Mesenchymal stem cell (in vitro differentiated cells and primary cell): ENCODE measurements at places on chromosomes 6 and 20.

DNA sequence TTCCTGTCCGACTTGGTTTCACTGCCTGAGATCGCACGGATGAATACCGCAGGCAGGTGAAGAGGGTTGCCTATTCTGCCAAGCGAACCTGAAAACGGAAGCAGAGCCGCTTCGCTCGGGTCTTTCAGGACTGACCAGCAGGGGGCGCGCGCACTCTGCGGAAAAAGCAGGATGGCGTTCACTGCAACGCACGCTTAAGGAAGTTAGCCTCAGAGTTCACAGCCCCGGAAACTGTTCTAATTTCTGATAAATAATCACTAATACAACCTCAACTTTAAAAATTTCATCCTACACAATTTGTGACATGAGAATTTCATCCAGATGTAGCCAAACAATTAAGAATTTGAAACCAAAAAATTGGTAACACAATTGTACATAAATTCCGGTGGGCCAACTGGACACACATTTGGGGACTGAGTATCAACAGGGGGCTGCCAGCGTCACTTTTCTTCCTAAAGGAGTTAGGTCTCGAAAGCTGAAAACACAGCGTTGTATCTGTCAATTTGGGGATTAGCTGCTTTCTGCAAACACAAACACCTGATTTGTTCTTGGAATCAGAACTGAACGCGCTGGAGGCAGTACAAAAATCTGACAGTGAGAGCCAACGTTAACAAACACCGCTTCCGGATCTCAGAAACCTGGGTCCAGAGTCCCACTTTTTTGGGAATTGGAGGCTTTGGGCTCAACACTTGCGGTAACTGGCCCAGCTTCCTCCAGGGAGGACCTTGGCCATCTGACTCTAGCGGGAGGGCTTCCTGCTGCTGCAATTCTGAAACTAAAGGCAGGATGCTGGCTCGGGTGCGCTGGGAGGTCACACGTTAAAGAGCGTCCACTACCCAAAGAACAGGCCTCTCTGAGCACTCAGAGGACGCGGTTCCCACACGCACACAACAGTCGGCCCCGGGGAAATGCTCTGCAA is 8.8 kb downstream of the PXDC1 start:
- H3K4me1 ChIP-seq = peaks cover 56% of the 10 kb centered on the region
- H3K27ac ChIP-seq = peak overlapping the region; percentile 4
- H3K4me3 ChIP-seq = no peak overlapping the region

GRCh38 chr6:125552819-125553218 is 196.6 kb upstream of the HEY2 start:
- H3K4me3 ChIP-seq = no peak overlapping the region
- H3K27ac ChIP-seq = no peak overlapping the region
- H3K4me1 ChIP-seq = no peaks in the 10 kb centered on the region
- no peaks in the 10 kb centered on the region for H3K36me3 ChIP-seq
- H3K27me3 ChIP-seq = no peaks in the 10 kb centered on the region
- DNase-seq = no peak

- no peak overlapping the region for H3K27ac ChIP-seq
- DNase-seq = no peak
- peaks cover 32% of the 10 kb centered on the region for H3K27me3 ChIP-seq
- H3K4me1 ChIP-seq = no peaks in the 10 kb centered on the region
Observed at GRCh38 chr20:51233345-51233744, 210.4 kb upstream of the KCNG1 start.

- H3K4me1 ChIP-seq = no peaks in the 10 kb centered on the region
- DNase-seq = no peak
- H3K27me3 ChIP-seq = no peaks in the 10 kb centered on the region
- H3K27ac ChIP-seq = no peak overlapping the region
Observed at GRCh38 chr6:153563001-153563400, 431.9 kb upstream of the RGS17 start.

DNA sequence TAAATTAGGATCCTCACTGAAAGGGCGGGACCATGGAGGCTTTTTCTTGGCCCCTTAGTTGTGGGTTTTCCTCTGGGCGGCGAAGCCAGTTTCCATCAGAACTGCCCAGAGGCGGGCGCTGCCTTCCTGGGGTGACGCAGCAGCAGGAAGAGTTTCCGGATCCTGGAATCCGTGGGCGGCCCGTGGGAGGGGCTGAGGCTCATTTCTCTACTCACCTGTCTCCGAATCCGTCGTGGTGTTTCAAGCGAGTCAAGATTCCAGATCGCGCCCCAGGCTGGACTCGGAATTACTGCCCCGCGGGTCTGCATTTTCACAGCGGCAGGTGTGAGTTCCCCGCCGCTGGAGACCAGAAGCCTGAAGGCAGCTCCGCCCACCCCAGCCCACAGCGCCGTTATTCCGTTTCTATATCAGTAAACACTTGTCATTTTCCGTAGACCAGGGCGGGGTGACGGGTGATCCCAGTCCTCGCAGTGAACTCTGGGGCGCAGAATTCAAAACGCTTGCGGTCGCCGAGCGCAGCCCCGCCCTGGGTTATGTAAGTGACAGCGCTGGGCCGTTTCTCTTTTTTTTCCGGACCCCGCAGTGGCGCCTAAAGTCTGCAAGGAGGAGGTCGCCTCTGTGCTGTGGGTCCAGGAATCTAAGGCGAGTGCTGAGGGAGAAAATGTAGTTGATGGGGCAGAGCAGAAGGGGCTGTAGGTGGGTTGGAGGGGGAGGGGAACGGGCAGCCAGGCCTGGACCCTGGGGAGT is 27.2 kb upstream of the POU5F1 start:
- no peaks in the 10 kb centered on the region for H3K27me3 ChIP-seq
- H3K36me3 ChIP-seq = peaks cover 6% of the 10 kb centered on the region
- DNase-seq = peak; percentile 84
- peaks cover 10% of the 10 kb centered on the region for H3K4me1 ChIP-seq

DNA sequence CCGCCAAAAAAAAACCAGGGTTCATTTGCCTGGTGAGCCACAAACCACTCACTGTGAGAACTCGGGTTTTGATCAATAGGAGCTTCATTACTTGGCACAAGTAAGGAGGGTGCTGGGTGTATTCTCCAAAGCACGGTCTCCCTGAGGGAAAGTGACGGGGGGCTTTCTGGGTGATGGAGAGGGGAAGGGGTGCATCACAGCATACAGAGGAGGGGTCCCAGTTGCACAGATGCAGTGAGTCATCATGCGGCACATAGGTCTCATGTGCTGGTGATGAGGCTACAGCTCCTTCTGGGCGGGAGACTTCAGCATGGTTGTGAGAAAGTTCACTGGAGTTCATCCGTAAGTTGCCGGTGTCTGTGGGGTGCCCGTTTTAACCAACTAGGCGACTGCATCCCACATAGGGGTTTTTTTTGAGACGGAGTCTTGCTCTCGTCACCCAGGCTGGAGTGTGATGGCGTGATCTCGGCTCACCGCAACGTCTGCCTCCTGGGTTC is 36.2 kb downstream of the SUN5 start:
- no peaks in the 10 kb centered on the region for H3K36me3 ChIP-seq
- no peaks in the 10 kb centered on the region for H3K4me1 ChIP-seq
- peaks cover 51% of the 10 kb centered on the region for H3K27me3 ChIP-seq
- no peak overlapping the region for H3K4me3 ChIP-seq
- H3K27ac ChIP-seq = no peak overlapping the region
- DNase-seq = no peak

DNA sequence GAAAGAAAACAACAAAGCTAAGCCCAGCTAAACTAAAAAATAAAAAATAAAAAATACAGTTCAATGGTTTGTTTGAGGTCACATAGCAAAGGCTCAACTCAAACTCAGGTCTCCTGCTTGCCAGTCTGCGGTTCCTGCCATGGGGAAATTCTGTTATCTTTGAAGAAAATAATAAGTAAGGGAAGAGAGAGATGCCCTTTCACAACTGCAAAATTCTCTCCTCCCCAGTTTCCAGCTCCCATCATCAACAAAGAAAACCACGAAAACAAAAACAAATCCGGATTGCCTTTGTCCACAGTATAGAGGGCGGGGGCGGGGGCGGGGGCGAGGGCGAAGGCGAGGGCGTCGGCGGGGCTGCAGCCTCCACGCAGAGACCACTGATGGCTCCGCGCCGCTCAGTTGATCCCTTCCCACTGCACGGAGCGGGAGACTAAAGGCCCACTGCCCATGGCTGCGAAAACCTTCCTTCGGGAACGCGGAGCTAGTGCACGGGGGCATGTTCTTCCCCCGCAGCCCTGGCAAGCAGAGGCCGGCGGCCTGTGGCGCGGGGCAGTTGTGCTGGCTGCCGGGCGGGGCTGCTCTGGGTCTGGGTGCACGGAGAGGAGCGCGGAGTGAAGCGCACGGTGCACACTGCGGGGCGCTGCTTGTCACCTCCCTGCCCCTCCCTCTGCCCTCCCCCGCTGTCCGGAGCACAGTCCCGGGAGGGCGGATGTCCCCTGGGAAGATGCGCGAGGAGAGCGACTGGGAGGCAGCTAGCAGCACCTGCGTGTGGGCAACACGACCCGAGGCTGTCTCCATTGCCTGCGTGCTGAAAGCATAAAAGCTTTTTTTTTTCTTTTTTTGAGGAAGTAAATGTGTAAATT is 54.1 kb upstream of the TPD52L1 start:
- peaks cover 3% of the 10 kb centered on the region for H3K4me1 ChIP-seq
- H3K4me3 ChIP-seq = peak overlapping the region; percentile 83
- H3K27me3 ChIP-seq = no peaks in the 10 kb centered on the region
- DNase-seq = peak; percentile 70
- H3K36me3 ChIP-seq = no peaks in the 10 kb centered on the region
- peak overlapping the region; percentile 77 for H3K27ac ChIP-seq

DNA sequence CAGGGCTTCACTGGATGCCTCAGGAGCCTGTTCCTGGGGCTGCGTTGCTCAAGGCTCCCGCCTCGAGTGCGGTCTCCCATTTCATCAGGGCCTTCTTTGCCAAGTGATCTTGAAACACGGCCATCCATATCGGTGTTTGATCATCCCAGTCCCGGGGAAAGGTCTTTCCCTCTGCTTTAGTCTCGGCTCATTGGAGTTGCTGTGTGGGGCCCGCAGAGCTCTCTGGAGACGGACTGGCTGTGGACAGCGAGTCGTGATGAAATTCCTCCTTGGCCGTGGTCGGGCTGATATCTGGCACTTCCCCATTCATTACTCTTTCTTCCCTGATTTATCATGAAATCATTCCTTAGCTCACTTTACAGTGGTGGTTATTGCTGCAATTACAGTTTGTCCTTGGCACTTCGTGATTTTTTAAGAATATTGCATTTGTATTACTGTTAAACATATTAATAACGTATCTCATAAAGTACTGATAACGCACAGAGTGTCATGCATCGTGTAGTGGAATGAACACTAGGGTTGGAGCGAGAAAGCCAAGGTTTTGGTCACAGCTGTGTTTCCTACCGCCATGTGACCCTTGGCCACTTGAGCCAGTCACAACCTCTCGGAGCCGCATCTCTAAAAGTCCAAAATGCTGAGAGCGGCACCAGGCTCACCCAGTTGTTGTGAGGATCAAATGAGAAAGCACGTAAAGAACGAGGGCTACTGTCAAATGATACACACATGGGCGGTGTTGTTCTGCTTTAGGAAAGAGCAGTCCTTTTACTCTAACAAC is 71.8 kb downstream of the MTHFD1L start:
- H3K4me1 ChIP-seq = peaks cover 2% of the 10 kb centered on the region
- DNase-seq = no peak
- H3K27ac ChIP-seq = no peak overlapping the region
- no peak overlapping the region for H3K4me3 ChIP-seq

DNA sequence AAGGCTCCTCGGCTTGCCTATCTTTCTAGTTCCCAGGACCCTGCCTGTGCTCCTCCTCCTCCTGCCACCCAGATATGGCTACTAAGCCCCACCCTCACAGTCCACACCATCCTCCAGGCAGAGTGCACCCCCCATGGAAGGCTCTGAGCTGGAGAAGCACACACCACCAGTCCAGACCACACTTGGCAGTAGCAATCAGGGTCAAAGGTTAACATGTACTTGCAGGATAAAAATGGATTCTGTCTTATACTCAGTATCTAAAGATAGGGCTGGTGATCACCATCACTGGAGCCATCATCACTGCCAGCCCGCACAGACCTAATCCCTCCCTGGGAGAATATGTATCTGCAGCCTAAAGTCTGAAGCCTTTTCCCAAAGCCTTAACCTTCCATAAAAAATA is 83.4 kb downstream of the PRKN start:
- H3K27me3 ChIP-seq = no peaks in the 10 kb centered on the region
- H3K4me3 ChIP-seq = no peak overlapping the region

GRCh38 chr20:19706463-19706862 is 51.6 kb upstream of the RIN2 start:
- H3K4me1 ChIP-seq = peaks cover 6% of the 10 kb centered on the region
- no peaks in the 10 kb centered on the region for H3K36me3 ChIP-seq
- H3K4me3 ChIP-seq = no peak overlapping the region
- no peak for DNase-seq

- peaks cover 55% of the 10 kb centered on the region for H3K27me3 ChIP-seq
- no peaks in the 10 kb centered on the region for H3K36me3 ChIP-seq
- no peak overlapping the region for H3K27ac ChIP-seq
Observed at GRCh38 chr6:40386200-40386599, 201.0 kb downstream of the LRFN2 start.

GRCh38 chr6:112827793-112828192 is 480.7 kb downstream of the RFPL4B start:
- no peak overlapping the region for H3K27ac ChIP-seq
- no peaks in the 10 kb centered on the region for H3K4me1 ChIP-seq
- H3K36me3 ChIP-seq = no peaks in the 10 kb centered on the region
- H3K4me3 ChIP-seq = no peak overlapping the region
- H3K27me3 ChIP-seq = no peaks in the 10 kb centered on the region

DNA sequence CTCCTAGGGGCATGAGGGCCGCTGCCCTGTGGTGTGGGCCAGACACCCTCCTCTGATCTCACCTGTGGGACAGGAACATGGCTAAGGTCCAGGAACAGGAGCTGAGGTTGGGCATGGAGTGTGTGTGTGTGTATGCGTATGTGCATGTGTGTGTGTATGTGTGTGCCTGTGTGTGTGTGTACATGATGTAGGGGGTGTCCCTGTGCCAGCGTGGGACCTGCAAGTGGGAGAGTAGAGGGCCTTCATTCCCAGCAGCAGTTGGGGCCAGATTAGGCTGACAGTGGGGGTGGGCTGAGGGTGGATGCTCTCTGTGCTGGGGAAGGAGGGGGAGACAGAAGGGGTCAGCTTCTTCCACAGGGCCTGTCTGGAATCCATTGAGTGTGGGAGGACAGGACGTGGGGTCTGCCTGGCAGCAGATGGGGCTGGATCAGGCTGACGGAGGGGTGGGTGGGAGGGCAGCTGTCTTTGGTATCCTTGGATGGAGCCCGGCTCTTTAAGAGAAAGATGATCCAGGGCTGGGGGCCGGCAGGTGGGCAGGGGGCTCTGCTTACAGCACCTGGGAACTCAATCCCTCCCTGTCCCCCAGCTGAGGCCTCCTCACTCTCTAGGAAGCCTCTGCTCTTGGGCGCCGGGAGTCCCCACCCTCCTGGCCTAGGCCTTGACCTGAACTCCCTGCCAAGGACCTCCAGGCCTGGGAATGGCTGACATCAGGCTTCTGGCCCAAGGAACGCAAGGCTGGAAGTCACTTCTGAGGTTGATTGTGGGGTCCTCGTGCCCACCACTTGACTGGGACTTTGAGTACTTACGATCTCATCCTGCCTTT is 44.0 kb downstream of the SPDEF start:
- no peak overlapping the region for H3K27ac ChIP-seq
- peaks cover 45% of the 10 kb centered on the region for H3K27me3 ChIP-seq
- H3K4me3 ChIP-seq = no peak overlapping the region
- DNase-seq = no peak
- peaks cover 4% of the 10 kb centered on the region for H3K36me3 ChIP-seq

GRCh38 chr20:22833851-22834250 is 201.3 kb upstream of the SSTR4 start:
- peak; percentile 40 for DNase-seq
- H3K4me3 ChIP-seq = no peak overlapping the region
- peaks cover 23% of the 10 kb centered on the region for H3K27me3 ChIP-seq
- no peaks in the 10 kb centered on the region for H3K36me3 ChIP-seq
- H3K4me1 ChIP-seq = no peaks in the 10 kb centered on the region

GRCh38 chr6:12173661-12174060 is 116.5 kb upstream of the EDN1 start:
- no peak for DNase-seq
- H3K27me3 ChIP-seq = no peaks in the 10 kb centered on the region
- no peak overlapping the region for H3K27ac ChIP-seq
- H3K4me3 ChIP-seq = no peak overlapping the region
